Anterior cingulate cortex (tissue), 58 donors: ENCODE measurements at places on chromosomes 12 and 14.

DNA sequence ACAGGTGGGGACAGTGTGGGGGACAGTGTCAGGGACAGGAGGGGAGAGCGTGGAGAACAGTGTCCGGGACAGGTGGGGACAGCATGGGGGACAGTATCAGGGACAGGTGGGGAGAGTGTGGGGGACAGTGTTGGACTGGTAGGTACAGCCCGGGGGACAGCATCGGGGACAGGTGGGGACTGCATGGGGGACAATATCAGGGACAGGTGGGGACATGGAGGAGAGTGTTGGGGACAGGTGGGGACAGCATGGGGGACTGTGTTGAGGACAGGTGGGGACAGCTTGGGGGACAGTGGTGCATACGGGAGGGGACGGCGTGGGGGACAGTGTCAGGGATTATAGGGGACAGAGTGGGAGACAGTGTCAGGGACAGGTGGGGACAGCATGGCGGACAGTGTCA lies 212.3 kb downstream of the TMEM121 start:
- no peak for DNase-seq

DNA sequence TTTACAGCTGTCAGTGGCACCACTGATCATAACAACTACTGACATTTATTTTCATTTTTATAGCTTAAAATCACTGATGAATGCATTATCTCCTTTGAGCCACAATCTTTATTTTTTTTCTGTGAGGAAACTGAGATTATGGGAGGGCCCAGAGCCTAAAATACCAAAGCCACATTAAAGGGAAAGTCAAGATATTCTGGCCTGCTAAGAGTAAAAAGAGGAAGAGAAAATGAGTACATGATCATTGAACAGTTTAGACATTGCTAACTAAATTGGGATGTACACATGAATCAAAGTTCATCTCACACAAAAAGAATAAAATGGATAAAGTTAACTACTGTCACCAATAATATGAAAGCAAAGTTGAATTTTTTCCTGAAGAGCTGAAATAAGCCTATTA lies 170.5 kb upstream of the GARIN2 start:
- no peak for DNase-seq

DNA sequence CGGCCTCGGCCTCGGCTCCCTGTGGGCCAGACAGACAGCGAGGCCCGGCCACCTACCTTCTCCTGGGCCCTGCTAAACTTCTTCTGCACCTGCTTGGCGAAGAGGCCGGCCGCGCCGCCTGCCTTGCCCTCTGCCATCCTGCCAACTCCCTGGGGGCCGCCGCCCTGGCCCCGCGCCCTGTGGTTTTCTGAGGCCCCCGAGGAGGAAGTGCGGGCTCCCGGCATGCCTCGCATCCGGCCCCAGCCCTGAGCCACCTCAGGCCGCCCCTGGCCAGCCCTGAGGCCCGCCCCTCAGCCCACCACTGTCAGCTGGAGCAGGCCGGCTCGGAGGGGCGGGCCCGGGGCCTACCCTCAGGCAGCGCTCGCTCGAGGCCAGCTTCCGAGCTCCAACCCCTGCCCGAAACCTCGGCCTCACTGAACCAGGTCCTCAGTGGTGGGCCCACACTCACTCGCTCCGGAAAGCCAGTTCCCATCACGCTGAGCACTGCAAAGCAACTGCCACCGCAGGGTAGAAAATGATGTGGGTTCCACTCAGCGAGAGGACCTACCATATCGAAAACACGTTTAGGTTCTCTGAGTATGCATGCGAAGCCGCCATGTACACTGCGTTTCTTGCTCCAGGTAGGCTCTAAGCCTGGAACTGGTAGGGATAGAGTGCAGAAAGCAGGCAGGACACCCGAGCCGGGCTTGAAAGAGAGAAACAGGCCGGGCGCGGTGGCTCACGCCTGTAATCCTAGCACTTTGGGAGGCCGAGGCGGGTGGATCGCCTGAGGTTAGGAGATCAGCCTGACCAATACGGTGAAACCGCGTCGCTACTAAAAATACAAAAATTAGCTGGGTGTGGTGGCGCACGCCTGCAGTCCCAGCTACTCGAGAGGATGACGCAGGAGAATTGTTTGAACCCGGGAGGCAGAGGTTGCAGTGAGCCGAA lies at the start of gene BIN2:
TSS of gene BIN2 (minus strand) at position 209 of the 930 bp plus-strand sequence. CDS start at position 137, 72 bp downstream.
- no peak for DNase-seq

- no peak for DNase-seq
Measured at GRCh38 chr14:21680072-21680471, 6.5 kb upstream of the OR4E1 start.

- peak; percentile 58 for DNase-seq
Measured at GRCh38 chr14:73759183-73759713, 45.1 kb upstream of the PNMA1 start.

- no peak for DNase-seq
Measured at GRCh38 chr12:4505376-4505986, 33.2 kb upstream of the RAD51AP1 start.

- DNase-seq = peak; percentile 34
Measured at GRCh38 chr14:23147676-23148075, 28.6 kb upstream of the CEBPE start.

GRCh38 chr12:54377007-54377406 lies 7.5 kb downstream of the ZNF385A start:
- no peak for DNase-seq

- no peak for DNase-seq
Measured at GRCh38 chr14:68089146-68089731, 269.7 kb downstream of the RAD51B start.

DNA sequence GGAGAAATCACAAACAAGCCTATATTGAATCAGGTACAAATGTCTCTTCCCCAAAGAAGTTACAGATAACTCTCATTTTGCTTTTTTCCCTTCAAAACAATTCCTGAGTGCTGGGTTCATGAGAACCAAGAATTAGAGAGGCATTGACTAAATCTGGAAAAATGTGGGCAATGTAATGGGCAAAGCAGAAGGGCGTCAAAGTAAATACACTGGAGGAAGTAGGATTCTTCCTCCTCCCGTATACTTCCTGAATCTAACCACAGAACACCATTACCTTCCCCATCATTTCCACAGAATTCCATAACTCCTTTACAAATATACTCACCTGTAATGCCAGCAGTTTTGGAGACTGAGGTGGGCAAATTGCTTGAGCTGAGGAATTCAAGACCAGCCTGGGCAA lies 3.0 kb upstream of the RBMS2 start:
- no peak for DNase-seq

GRCh38 chr14:89702073-89702875 lies 252.3 kb downstream of the EFCAB11 start:
- DNase-seq = no peak

DNA sequence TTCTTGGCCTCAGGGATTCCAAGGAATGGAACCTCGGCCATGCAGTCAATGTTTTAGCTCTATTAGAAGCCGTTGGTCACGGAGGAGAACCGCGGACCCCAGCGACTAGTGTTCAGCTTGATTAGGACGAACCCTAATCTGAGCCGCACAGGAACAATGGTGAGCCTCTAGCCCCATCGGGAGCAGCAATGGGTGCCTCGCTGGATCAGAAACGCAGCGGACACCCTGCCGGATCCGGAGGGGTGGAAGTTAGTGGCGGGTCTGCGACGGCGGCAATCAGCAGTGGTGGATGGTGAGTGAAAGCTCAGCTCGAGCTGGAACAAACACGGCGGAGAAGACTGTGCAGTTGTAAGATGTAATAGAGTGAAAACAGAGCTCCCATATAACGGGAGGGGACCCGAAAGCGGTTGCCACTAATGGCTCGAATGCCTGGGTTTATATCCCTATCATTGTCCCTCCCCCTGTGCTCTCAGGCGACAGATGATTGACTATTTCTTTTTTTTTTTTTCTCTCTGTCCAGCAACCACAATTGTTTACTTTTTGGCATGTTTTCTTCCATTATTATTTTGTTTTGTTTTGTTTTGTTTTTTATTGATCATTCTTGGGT lies 127.7 kb downstream of the ZNF664 start:
- no peak for DNase-seq

DNA sequence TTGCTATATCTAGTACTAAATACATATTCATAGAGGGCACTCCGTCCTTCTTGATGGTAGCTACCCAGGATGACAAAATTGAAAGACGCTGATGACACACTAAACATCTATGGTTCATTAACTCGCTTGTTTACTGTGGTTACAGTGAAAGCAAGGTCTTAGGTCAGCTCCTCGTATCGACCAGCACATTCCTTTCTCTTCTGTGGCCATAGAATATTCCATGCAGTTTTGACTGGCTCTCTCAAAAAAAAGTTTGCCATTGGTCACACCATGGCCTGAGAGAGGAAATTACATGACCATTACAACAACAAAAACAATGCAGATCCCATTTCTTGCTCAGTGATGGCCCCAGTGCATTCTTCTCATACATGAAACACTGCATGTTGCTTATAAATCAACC lies 411.4 kb upstream of the SOX5 start:
- DNase-seq = no peak

GRCh38 chr14:67934087-67934486 lies 114.5 kb downstream of the RAD51B start:
- DNase-seq = no peak

- no peak for DNase-seq
Measured at GRCh38 chr14:73567358-73567757, 1.7 kb upstream of the ACOT2 start.

- DNase-seq = no peak
Measured at GRCh38 chr12:100447381-100447780, 26.3 kb upstream of the NR1H4 start.

DNA sequence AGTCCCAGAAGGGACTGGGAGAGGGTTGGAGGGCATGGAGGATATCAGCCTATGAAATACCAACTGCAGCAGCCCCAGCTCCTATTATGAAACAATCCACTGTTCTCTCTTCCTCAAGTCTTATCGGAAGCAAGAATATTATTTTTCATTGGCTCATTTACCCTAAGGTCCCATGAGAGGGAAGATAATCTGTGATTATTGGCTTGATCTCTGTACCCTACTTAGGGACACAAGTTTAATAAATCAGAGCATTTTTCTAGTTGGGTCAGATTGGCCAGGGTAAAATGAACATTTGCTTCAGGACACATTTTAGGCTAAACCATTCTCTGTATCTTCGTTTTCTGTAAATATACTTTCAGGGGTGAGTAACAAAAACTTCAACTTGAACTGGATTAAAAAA lies 43.1 kb upstream of the GNG2 start:
- DNase-seq = no peak

DNA sequence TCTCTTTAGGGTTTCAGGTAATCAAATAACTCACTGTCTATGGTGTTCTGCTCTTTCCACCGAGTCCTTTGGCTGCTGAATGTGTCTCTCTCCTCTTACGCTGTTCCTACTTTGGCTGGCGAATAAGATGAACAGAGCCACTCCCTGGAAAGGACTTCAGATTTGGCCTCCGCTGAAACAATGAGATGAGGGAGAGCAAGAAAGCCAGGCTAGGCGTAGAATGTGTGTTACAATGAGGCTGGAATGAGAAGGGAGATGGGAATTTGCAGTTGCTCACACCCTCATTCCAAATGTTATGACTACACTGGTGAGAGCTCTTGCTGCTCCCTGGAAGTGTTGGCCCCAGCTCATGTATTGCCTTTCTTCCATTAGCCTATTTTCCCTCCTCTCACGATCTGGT lies at the start of gene MFAP5:
TSS of gene MFAP5 (minus strand) at position 234 of the 400 bp plus-strand sequence. CDS start 722 bp downstream, outside the sequence.
- DNase-seq = no peak

- DNase-seq = no peak
Measured at GRCh38 chr14:71725922-71726579, 206.2 kb upstream of the RGS6 start.

- no peak for DNase-seq
Measured at GRCh38 chr12:3680919-3681594, 71.9 kb downstream of the CRACR2A start.

DNA sequence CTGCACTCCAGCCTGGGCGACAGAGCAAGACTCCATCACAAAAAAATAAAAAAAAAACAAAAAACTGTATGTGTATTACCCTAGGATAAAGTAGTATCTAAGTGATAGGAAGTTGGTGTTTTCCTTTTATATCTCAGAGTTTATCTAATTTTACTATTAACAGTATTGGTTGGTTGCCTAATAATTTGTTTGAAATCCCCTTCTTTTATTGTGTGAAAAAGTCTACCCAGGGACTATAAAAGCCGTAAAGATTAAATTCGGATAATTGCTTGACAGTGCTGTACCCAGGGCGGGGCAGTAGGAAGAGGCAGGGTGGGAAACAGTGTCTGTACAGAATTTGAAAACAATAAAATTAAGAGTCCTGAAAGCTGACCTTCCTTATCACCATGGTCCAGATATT lies 78.4 kb downstream of the RASSF8 start:
- no peak for DNase-seq

GRCh38 chr14:60079723-60080122 lies 12.0 kb upstream of the PCNX4 start:
- DNase-seq = no peak

- no peak for DNase-seq
Measured at GRCh38 chr12:64299628-64300027, 77.5 kb upstream of the KICS2 start.

DNA sequence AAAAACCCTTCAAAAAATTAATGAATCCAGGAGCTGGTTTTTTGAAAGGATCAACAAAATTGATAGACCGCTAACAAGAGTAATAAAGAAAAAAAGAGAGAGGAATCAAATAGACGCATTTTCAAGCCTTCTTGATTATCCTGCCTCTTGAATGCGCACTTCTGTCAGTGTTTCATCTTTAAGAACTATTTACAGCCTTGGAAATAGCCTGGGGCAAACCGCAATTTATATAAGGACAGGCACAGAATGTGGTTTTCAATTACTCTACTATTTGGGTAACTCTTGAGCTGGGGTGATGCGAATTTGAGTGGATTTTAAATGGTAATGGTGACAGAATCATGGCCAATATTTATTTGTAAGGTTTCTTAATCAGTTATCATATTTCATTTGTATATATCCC lies 179.1 kb upstream of the OTX2 start:
- no peak for DNase-seq

DNA sequence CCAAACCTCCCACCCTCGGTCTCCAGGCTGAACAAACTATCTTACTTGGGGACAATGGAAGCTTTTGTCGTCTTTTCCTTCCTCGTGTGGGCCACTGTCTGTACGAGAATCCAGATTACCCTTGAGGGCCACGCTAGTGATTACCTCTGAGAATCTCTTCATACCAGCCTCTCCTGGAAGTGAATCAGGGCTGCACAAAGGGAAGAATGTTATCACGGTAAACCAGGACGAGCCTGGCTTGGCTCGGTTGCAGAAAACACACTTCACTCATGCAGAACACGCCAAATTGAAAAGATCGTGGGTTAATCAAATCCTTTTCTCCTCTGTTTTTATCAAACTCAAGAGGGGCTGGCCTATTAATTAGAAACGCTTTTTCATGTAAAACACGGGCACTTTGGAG lies 51.6 kb upstream of the MYL2 start:
- no peak for DNase-seq

- no peak for DNase-seq
Measured at GRCh38 chr14:75487155-75487671, 35.1 kb upstream of the BATF start.
